ENCODE measurements at places on chromosomes 4 and X. TPM values are rescaled to one million over a fixed set of nuclear protein-coding genes. Genes with fewer than 3 reads are reported as not detected.

The SLC2A9 gene
- 8.4 TPM for total RNA-seq

The SMIM31 gene
- not detected for total RNA-seq

The NSUN7 gene
- 65.2 TPM for total RNA-seq

The SPOCK3 gene
- total RNA-seq: not detected

The NAP1L2 gene
- 13.9 TPM for total RNA-seq

The CXCL6 gene
- not detected for total RNA-seq

The KCNE5 gene
- not detected for total RNA-seq

The TRIM60 gene
- total RNA-seq: not detected

The VCX3B gene
- total RNA-seq: 2.0 TPM

The MAGEA3 gene
- not detected for total RNA-seq

The SLC9B1 gene
- 0.50 TPM for total RNA-seq

The HDAC8 gene
- 46.5 TPM for total RNA-seq

The ZCCHC12 gene
- total RNA-seq: 1.2 TPM

- peak; percentile 93 for DNase-seq
- H3K36me3 ChIP-seq: no peaks in the 10 kb centered on the region
- H3K4me3 ChIP-seq: no peak overlapping the region
- H3K27ac ChIP-seq: peak overlapping the region; percentile 9
- H3K4me1 ChIP-seq: peaks cover 23% of the 10 kb centered on the region
- H3K27me3 ChIP-seq: no peaks in the 10 kb centered on the region
Measured at GRCh38 chr4:40309250-40309774, 25.8 kb upstream of the CHRNA9 start.

- DNase-seq: no peak
- no peak overlapping the region for H3K27ac ChIP-seq
- H3K36me3 ChIP-seq: no peaks in the 10 kb centered on the region
- H3K27me3 ChIP-seq: no peaks in the 10 kb centered on the region
- H3K4me1 ChIP-seq: no peaks in the 10 kb centered on the region
Measured at GRCh38 chr4:26113339-26113940, 199.4 kb downstream of the SMIM20 start.

DNA sequence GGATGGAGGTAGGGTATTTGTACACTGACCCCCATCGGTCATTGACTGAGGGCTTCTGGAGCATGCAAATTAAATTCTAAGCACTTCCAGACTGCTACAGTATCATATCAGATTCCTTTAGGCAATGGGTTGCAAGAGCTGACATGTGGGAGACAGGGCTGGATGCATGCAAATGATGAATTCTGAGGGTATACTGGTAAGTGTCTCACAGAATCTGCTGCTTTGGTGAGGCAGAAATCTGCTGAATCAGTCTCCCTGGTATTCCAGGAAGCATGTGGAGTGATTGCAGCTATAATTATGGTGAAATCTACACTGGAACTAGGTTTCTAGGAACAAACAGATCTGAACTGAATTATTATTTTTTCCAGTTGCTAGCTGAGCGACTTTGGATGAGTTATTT lies 684.9 kb upstream of the MAGEB2 start:
- no peaks in the 10 kb centered on the region for H3K36me3 ChIP-seq
- H3K4me3 ChIP-seq: no peak overlapping the region

- DNase-seq: peak; percentile 70
- H3K27ac ChIP-seq: no peak overlapping the region
- H3K4me1 ChIP-seq: no peaks in the 10 kb centered on the region
- H3K27me3 ChIP-seq: no peaks in the 10 kb centered on the region
Measured at GRCh38 chr4:155442267-155443105, 65.7 kb upstream of the MAP9 start.

GRCh38 chr4:124032035-124032434 lies 635.4 kb downstream of the SPRY1 start:
- H3K27me3 ChIP-seq: no peaks in the 10 kb centered on the region
- no peaks in the 10 kb centered on the region for H3K36me3 ChIP-seq
- no peak overlapping the region for H3K4me3 ChIP-seq
- H3K27ac ChIP-seq: no peak overlapping the region

GRCh38 chrX:45781901-45782553 lies 581.4 kb upstream of the DIPK2B start:
- no peak overlapping the region for H3K27ac ChIP-seq
- DNase-seq: no peak
- H3K27me3 ChIP-seq: no peaks in the 10 kb centered on the region

GRCh38 chr4:94463771-94464170 lies 12.0 kb downstream of the PDLIM5 start:
- H3K27me3 ChIP-seq: no peaks in the 10 kb centered on the region
- no peak overlapping the region for H3K27ac ChIP-seq
- DNase-seq: no peak

GRCh38 chrX:2538031-2538757 lies 37.4 kb upstream of the DHRSX start:
- H3K4me1 ChIP-seq: no peaks in the 10 kb centered on the region
- no peak for DNase-seq
- no peak overlapping the region for H3K4me3 ChIP-seq
- H3K27ac ChIP-seq: no peak overlapping the region

DNA sequence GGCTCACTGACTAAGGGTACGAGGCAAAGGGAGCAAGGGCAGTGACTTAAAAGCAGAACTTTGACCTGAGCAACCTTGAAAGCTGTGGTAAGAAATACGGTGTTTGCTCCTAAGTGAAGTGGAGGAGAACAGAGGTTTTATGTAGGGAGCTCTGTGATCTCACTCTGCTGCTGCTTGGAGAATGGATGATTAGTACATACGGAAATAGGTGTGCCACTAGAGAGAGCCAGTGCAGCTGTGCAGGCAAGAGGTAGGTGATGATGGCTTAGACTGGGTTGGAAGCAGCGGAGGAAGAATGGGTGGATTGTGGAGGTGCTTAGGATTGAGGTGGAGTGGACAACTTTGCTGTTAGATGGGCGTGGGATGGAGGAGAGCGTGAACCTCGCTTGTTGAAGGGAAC lies 85.0 kb downstream of the FAM193A start:
- no peak for DNase-seq
- no peak overlapping the region for H3K4me3 ChIP-seq
- no peaks in the 10 kb centered on the region for H3K27me3 ChIP-seq
- no peaks in the 10 kb centered on the region for H3K4me1 ChIP-seq

DNA sequence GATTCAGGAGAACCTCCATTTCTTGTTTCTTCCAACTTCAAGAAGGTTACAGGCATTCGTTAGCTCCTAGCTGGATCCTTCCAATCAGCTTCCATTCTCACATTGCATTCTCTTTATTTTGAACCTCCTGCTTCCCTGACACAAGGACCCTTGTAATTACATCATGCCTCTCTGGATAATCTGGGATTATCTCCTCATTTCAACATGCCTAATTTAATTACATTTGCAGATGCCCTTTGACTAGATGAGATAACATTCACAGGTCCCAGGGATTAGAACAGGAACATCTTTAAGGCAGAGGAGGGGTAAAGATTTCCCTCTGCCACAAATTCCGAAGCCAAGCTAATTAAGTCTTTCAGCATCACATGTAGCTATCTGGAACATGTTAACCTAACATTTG lies 753.8 kb upstream of the PCDH7 start:
- H3K36me3 ChIP-seq: no peaks in the 10 kb centered on the region
- DNase-seq: no peak
- no peaks in the 10 kb centered on the region for H3K4me1 ChIP-seq

DNA sequence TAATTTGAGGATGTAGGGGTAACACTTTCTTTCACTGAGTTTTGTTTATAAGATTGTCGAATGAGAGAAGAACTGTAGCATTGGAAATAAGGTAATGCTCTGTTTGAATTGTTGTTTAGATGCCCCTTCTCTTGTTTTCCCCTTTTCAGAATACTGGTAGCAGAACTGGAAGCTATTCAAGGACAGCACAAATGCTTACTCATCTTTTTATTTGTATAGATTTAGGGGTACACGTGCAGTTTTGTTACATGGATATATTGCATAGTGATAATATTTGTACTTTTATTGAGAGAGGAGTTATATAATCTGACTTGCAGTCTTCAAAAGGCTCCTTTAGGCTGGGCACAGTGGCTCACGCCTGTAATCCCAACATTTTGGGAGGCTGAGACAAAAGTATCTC lies 145.4 kb upstream of the HAND2 start:
- DNase-seq: no peak
- H3K4me3 ChIP-seq: no peak overlapping the region
- H3K4me1 ChIP-seq: no peaks in the 10 kb centered on the region
- H3K36me3 ChIP-seq: no peaks in the 10 kb centered on the region

- no peaks in the 10 kb centered on the region for H3K4me1 ChIP-seq
- no peaks in the 10 kb centered on the region for H3K36me3 ChIP-seq
- H3K27me3 ChIP-seq: no peaks in the 10 kb centered on the region
- no peak overlapping the region for H3K27ac ChIP-seq
Measured at GRCh38 chrX:44267116-44267515, 76.4 kb downstream of the EFHC2 start.

GRCh38 chr4:14184265-14184664 lies 556.7 kb upstream of the BOD1L1 start:
- H3K36me3 ChIP-seq: no peaks in the 10 kb centered on the region
- DNase-seq: no peak
- H3K4me1 ChIP-seq: no peaks in the 10 kb centered on the region
